Activated CD8-positive, alpha-beta T cell treated with anti-CD3 and anti-CD28 coated beads, Interleukin-2, amount 10 ng/mL, durations not matched to agents 7 days and 5 days (primary cell): ENCODE measurements at places on chromosomes 13 and 19.
A peak's percentile ranks its signal among the peaks of the same experiment; 100 is the strongest.

GRCh38 chr13:98221234-98221633 is 44.2 kb upstream of the RNF113B start:
- DNase-seq: no peak
- H3K36me3 ChIP-seq: no peaks in the 10 kb centered on the region
- H3K4me3 ChIP-seq: no peak overlapping the region
- no peaks in the 10 kb centered on the region for H3K4me1 ChIP-seq
- H3K27ac ChIP-seq: no peak overlapping the region

DNA sequence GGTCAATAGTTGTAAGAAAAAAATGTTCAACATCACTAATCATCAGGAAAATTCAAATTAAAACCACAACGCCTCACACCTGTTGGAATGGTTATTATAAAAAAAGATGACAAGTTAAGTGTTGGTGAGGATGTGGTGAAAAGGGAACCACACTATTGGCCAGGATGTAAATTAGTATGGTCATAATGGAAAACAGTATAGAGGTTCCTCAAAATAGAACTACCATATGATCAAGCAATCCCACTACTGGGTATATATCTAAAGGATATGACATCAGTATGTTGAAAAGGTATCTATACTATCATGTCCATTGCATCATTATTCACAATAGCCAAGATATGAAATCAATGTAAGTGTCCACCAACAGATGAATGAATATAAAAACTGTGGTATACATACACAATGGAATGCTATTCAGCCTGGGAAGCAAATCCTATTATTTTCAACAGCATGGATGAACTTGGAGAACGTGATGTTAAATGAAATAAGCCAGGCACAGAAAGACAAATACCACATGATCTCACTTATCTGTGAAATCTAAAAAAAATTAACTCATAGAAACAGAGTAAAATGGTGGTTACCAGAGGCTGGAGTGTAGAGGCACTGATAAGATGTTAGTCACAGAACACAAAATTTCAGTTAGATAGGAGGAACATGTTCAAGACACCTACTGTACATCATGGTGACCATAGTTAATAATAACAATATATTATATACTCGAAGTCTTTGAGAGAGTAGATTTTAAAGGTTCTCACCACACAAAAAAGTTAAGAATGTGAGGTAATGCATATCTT is 56.6 kb downstream of the TBC1D4 start:
- peaks cover 2% of the 10 kb centered on the region for H3K4me1 ChIP-seq
- H3K36me3 ChIP-seq: no peaks in the 10 kb centered on the region
- DNase-seq: no peak

- no peaks in the 10 kb centered on the region for H3K27me3 ChIP-seq
- H3K36me3 ChIP-seq: no peaks in the 10 kb centered on the region
- no peak overlapping the region for H3K4me3 ChIP-seq
- H3K27ac ChIP-seq: no peak overlapping the region
These were observed 211.8 kb downstream of the PCCA start for GRCh38 chr13:100300708-100301107.

DNA sequence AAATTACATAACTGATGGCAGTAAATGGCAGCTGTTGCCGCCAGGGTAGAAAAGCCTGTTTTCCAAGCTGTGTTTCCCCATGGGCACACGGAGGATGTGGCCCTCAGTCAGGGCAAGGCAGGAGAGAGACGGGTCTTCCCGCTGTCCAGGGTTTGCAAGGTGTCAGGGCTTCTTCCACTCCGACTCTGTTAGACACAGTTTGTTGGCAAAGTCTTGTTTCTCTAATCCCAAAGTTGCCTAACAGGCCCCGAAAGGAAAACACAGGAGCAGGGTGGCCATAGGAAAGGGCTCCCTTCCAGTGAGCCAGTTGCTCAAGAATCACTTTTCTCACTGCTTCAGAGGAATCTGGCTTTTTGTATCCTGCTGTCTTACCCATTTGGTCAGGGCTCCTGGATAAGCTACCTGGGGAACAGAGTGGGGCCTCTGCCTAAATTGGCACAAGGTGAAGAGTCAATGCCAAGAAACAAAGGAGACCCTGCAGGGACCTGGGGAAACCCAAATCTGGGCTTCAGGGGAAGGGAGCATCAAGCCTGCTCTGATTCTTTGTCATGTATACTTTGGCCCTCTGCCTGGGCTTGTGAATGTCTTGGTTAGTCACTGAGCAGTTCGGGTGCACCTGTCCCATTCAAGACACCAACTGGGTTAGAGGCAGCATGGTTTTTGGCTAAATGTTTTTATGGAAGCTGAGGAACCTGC is 29.0 kb upstream of the CXCL17 start:
- no peak overlapping the region for H3K4me3 ChIP-seq
- no peak overlapping the region for H3K27ac ChIP-seq
- H3K27me3 ChIP-seq: peaks cover 3% of the 10 kb centered on the region
- H3K36me3 ChIP-seq: no peaks in the 10 kb centered on the region
- no peak for DNase-seq

- no peaks in the 10 kb centered on the region for H3K27me3 ChIP-seq
- H3K4me3 ChIP-seq: no peak overlapping the region
- no peak for DNase-seq
- H3K27ac ChIP-seq: no peak overlapping the region
These were observed 39.9 kb downstream of the DPRX start for GRCh38 chr19:53671663-53672062.

- H3K4me3 ChIP-seq: peak overlapping the region; percentile 74
- peaks cover 53% of the 10 kb centered on the region for H3K4me1 ChIP-seq
- no peaks in the 10 kb centered on the region for H3K27me3 ChIP-seq
- DNase-seq: peak; percentile 52
- H3K27ac ChIP-seq: peak overlapping the region; percentile 83
These were observed 29.6 kb upstream of the CEACAM21 start for GRCh38 chr19:41546386-41546789.

DNA sequence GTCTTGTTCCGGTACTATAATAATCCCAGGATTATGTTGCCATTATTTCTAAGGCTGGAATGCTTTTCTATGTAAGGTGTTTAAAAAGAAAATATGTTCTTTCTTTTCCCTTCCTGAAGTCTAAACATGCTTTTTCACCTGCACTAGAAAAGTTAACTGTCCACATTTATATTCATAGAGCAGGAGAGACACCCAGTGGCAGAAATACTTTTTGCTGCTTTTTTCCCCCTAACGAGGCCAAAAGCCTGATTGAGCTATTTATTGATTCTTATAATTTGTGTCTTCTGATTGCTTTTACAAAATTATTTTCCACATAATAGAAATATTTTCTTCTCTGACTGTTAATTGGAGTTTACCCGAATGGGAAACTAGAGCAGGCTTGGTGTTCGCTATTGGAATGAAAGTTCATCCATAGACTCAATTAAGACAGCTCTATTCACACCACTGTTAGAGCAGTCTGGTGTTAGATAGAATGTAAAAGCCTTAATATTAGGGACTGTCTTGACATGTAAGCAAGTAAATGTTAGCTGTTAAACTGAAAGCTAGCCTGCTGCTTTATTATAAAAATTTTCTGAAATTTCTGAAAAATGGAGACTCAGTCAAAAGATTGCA is 15.8 kb downstream of the GPR180 start:
- peaks cover 18% of the 10 kb centered on the region for H3K4me1 ChIP-seq
- DNase-seq: peak; percentile 56
- no peaks in the 10 kb centered on the region for H3K27me3 ChIP-seq
- no peak overlapping the region for H3K4me3 ChIP-seq
- no peak overlapping the region for H3K27ac ChIP-seq

DNA sequence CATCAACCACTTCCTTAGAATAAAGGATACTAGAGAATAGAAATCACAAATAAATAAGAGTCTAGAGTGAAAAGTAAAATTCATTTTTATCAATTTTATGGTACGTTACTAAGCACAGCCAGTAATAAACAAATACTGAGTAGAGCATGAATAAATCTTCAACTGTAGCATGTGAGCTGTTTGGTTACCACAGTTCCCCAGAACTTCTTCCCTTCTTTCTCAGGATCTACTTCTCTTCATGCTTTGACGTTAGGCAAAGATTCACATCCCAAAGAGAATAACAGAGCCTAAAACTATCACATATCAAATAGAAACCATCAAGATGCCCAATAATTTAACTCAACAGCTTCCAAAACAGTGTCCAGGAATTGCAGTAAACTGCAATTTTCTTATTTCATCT is 7.4 kb downstream of the RUBCNL start:
- H3K36me3 ChIP-seq: no peaks in the 10 kb centered on the region
- peaks cover 13% of the 10 kb centered on the region for H3K27me3 ChIP-seq
- no peak for DNase-seq
- no peak overlapping the region for H3K4me3 ChIP-seq
- H3K4me1 ChIP-seq: no peaks in the 10 kb centered on the region

DNA sequence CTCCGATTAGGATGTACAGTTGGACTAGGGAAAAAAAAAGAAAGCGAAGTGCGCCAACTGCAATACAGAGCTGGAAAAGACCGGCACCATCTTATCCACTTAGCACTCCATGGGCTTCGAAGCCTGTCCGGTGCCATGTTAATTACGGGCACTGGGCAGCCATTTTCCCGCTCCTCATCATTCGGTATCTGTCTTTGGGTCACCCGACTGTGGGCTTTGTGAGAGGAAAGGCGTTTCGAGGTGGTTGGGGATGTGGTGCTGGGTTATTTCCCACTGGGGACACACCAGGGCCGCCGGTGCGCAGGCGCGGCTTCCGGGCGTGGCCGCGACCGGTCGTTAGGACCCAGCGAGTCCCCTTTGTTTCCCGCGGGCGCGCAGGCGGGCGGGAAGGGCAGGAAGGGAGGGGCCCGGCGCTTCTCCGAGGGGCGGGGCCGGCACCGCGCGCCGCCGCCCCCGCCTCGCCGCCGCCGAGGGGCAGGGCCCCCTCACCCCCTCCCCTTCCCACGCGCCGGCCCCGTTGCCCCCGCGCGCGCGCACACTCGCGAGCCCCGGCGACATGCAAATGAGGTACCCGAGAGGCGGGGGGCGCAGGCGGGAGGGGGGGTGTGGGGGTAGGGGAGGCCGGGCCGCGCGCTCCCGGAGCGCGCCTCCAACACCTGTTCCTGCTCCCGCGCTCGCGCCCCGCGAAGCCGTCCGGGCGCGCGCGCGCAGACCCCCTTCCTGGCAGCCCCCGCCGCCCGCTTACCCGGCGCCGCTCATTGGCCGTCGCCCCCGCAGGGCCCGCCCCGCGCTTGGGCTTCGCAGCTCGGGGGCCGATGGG is at the start of gene ZNF524:
TSS of gene ZNF524 (plus strand) at position 447 of the 820 bp plus-strand sequence. CDS start 1,825 bp downstream, outside the sequence.
- peak; percentile 88 for DNase-seq
- peak within 1 kb of the TSS; percentile 100 for H3K27ac ChIP-seq
- H3K4me3 ChIP-seq: peak within 1 kb of the TSS; percentile 97
- H3K36me3 ChIP-seq: peaks cover 42% of the 10 kb centered on the region
- H3K4me1 ChIP-seq: peaks cover 40% of the 10 kb centered on the region
- no peaks in the 10 kb centered on the region for H3K27me3 ChIP-seq

DNA sequence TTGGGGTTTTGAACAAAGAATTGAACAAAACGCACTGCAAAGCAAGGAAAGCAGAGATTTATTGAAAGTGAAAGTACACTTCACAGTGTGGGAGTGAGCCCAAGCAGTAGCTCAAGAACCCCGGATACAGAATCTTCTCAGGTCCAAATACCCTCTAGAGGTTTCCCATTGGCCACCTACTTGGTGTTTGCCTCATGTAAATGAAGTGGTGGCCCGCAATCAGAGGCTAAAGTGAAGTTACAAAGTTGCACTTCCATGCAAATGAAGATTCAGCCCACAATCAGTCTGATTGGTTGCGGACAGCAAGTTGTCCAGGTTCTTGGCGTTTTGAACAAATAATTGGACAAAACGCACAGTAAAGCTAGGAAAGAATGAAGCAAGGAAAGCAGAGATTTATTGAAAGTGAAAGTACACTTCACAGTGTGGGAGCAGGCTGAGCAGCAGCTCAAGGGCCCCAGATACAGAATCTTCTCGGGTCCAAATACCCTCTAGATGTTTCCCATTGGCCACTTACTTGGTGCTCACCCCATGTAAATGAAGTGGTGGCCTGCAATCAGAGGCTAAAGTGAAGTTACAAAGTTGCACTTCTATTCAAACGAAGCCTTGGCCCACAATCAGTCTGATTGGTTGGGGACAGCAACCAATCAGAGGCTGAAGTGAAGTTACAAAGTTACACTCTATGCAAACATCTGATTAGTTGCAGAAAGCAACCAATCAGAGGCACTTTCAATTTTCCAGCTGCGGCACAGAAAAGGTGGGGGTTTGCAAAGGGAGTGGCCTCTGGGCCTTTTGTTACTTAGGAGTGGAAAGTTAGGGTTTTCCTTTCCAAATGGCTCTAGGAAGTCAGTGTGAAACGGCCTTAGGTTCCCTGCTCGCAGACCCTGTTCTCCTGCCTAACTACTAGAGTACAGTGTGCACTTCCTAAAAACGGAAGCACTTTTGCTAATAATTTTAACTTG is 4.8 kb upstream of the TM9SF2 start:
- DNase-seq: peak; percentile 91
- H3K27ac ChIP-seq: peak overlapping the region; percentile 98
- no peaks in the 10 kb centered on the region for H3K27me3 ChIP-seq
- peaks cover 20% of the 10 kb centered on the region for H3K36me3 ChIP-seq
- peak overlapping the region; percentile 91 for H3K4me3 ChIP-seq

DNA sequence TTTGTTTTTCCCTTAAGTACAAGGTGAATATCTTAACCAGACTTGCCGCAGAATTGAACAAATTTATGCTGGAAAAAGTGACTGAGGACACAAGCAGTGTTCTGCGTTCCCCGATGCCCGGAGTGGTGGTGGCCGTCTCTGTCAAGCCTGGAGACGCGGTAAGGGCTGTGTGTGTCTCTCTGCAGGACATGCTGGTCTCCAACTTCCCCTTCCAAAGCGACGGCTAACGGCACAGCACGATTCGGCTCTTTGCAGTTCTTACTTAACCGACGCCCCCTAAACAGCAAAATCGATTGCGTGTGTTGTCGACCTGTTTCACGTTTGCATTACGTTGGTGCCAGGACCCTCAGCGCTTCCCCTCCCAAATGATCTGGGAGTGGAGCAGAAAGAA is 73.2 kb downstream of the GGACT start:
- peaks cover 3% of the 10 kb centered on the region for H3K4me1 ChIP-seq
- H3K27me3 ChIP-seq: no peaks in the 10 kb centered on the region
- H3K27ac ChIP-seq: no peak overlapping the region
- DNase-seq: no peak

GRCh38 chr13:30142486-30143211 is 164.7 kb downstream of the KATNAL1 start:
- peaks cover 46% of the 10 kb centered on the region for H3K4me1 ChIP-seq
- H3K36me3 ChIP-seq: peaks cover 9% of the 10 kb centered on the region
- peaks cover 10% of the 10 kb centered on the region for H3K27me3 ChIP-seq
- H3K27ac ChIP-seq: peak overlapping the region; percentile 14
- no peak overlapping the region for H3K4me3 ChIP-seq
- no peak for DNase-seq

GRCh38 chr13:21364916-21365315 is 94.2 kb downstream of the ZDHHC20 start:
- no peak overlapping the region for H3K4me3 ChIP-seq
- no peaks in the 10 kb centered on the region for H3K36me3 ChIP-seq
- H3K27ac ChIP-seq: peak overlapping the region; percentile 23
- DNase-seq: peak; percentile 19
- H3K4me1 ChIP-seq: peaks cover 22% of the 10 kb centered on the region

DNA sequence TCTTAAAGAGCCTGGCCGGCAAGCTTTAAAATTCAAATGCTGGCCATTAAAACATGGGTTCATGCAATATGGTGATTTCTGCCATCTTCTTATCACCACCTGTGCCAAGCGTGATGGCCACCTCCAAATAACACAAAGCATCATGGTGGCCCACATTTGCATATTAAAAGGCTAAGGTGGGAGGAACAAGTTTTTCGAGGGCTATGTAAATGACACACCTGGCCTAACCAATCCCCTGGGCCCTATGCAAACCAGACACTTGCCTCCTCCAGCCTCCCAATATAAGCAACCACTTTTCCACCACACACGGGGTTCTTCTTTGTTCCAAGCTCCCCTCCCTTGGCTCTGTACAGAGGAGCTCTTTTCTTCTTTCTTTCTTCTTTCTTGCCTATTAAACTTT is 14.4 kb downstream of the LILRB4 start:
- no peak overlapping the region for H3K27ac ChIP-seq
- no peak for DNase-seq
- peaks cover 8% of the 10 kb centered on the region for H3K4me1 ChIP-seq
- no peaks in the 10 kb centered on the region for H3K36me3 ChIP-seq
- H3K4me3 ChIP-seq: no peak overlapping the region
